Astrocyte of the hippocampus (primary cell): ENCODE measurements at places on chromosomes 5 and 9.

GRCh38 chr9:34374905-34375552 is 1.7 kb downstream of the MYORG start:
- DNase-seq = no peak

GRCh38 chr5:59008816-59009473 is 426.1 kb downstream of the RAB3C start:
- DNase-seq = no peak

DNA sequence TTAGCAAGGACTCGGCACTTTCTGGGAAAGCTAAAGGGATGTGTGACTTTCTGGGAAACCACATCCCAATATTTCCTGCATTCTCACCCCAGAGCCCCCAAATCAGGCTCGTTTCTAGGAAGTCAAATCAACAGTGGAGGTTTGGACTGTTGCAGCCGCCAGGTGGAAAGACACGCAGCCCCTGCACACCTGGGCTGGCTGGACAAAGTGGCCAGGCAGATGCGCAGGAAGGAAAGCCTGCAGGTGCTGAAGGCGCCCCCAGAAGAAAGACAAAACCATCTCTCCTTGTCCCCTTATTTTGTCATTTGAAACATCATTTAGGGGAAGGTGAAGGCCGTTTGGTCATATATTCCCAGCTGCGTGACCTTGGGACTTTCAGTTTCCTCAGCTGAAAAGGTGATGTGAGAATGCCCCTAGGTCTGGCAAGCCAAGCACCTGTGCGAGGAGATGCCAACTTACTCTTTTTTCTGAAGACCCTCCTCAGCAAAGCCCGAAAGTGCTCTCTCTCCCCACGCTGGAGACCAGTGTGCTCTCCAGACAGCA is 97.9 kb upstream of the CPEB4 start:
- DNase-seq = no peak

DNA sequence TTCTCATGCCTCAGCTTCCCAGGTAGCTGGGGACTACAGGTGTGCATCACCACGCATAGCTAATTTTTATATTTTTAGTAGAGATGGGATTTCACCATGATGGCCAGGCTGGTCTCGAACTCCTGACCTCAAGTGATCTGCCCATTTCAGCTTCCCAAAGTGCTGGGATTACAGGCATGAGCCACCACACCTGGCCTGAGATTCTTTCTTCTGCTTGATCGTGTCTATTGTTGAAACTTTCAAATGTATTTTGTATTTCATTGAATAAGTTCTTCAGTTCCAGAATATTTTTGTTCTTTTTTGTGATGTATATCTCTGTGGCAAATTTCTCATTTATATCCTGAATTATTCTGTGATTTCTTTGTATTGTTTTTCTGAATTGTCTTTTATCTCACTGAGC is 1063.3 kb upstream of the WWC1 start:
- no peak for DNase-seq

DNA sequence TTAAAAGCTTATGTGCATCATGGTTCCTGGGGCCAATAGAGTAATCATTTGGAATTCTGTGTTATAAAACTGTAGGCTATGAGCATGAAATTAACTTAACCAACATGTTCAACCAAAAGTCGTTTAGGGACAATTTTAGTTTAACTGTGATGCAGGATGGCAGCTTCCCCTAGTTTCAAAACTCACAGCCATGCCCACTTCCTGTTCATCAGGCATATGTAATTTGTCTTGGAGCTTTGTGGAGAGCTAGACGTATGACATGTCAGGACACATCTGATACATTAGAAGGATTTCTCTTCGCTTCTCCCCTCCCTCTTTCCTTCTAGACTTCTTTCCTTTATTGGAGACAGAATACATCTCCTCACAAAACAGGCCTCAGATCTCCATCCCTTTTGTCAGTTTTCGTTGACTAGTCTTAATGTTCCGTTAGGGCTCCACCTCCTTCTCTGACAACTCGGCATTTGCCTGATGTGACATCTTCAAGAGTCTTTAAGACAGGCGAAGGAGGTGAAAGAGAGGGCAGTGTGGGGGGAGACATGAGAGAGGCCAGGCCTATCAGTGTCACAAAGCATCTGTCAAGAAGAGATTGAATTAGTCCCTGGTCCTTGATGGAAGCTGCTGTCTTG is 176.0 kb downstream of the MSX2 start:
- no peak for DNase-seq

DNA sequence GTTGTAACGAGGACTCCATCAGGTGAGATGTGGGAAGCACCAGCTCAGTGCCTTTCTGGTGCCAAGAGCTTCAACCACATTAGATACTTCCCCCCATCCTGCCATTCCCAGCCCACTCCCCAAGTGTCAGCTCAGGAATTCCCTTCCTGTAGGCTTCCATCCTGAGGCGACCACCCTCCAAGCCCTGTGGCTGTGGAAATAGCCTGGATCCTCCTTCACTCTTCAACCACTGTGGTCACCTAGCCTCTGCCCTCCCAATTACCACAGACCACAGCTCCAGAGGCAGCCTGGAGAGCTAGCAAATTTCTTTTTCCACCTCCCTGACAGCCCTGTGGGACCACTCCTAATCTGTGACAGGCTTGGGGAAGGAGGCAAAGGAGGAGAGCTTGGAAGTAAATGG is 219.8 kb upstream of the MAP3K1 start:
- DNase-seq = peak; percentile 67

- DNase-seq = no peak
Measured at GRCh38 chr9:34636791-34637355, 714 bp downstream of the SIGMAR1 start.

GRCh38 chr5:176959051-176959450 is 47.5 kb downstream of the UIMC1 start:
- peak; percentile 20 for DNase-seq

DNA sequence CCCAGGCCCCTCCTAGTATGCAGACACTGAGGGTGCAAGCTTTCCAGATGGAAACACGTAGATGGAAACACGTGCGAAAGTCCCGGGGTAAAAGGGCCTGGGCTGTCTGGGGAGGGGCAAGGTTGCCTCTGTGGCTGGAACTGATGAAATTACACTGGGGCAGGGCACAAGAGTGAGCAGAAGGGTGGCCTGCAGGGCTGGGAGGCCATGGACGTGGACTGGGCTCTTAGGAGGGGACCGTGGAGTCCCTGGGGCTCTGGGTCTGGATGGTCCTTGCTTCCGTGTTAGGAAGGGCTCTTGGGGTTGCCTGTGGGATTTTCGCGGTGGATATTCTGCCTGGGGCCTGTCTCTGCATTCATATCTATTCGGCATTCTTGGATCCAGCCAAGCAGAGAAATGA is 63.3 kb downstream of the IRX1 start:
- no peak for DNase-seq

DNA sequence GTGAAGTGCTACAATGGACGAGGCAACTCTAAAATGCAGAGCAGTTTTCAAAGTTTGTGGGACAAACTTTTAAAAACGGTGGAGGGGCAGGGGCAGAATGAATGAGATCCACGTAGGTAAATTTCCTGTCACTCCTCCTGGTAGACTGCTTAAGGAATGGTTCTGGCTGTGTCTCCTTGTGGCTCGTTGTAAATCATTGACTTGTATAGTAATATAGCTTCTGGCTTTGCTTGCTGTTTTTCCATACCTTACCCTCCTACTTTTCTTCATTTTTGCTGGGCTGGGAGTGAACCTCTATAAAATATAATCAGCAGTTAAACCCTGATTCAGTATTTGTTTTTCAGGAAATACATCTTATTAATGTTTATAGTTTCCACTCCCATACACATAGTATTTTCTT is 235.7 kb downstream of the TUSC1 start:
- no peak for DNase-seq

DNA sequence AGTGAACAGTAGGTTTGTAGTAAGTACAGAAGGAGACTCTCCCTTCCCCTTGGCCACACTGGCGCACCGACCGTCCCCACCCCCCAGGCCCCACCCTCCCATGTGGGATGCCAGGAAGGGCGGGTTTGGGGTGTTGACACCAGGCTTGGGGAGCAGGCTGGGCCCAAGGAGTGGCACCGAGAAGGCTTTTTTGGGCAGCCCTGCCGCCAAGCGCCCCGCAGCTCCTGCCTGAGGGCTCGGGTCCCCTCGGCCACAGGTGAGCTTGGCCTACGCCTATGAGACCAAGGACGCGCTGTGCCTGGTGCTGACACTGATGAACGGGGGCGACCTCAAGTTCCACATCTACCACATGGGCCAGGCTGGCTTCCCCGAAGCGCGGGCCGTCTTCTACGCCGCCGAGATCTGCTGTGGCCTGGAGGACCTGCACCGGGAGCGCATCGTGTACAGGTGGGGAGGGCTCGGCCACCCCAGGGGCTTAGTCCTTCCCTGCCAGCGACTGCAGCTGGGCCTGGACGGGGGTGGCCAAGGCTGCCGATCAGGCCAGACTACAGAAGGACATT is 7.3 kb downstream of the GRK6 start:
- DNase-seq = no peak

GRCh38 chr5:17860660-17861315 is 226.5 kb downstream of the TAF11L14 start:
- no peak for DNase-seq

DNA sequence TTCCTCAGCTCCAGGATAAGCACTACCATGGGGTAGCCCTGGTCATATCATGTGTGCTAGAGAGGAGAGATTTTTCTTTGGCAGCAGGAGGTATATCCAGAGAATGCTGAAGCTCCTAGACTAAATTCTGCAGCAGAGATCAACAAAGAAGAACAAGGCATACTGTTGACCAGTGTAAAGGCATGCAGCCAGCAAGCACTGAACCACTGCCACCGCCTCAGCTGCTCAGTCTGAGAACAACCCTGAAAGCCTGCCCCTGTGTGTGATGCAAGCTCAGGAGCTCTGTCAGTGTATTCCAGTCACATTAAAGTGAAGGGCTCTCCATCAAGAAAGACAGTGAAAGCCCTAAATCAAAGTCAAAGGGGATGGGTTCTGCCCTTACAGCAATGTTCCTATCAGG is 439.5 kb upstream of the CD180 start:
- DNase-seq = peak; percentile 43

- peak; percentile 4 for DNase-seq
Measured at GRCh38 chr5:15421921-15422412, 78.0 kb upstream of the FBXL7 start.

DNA sequence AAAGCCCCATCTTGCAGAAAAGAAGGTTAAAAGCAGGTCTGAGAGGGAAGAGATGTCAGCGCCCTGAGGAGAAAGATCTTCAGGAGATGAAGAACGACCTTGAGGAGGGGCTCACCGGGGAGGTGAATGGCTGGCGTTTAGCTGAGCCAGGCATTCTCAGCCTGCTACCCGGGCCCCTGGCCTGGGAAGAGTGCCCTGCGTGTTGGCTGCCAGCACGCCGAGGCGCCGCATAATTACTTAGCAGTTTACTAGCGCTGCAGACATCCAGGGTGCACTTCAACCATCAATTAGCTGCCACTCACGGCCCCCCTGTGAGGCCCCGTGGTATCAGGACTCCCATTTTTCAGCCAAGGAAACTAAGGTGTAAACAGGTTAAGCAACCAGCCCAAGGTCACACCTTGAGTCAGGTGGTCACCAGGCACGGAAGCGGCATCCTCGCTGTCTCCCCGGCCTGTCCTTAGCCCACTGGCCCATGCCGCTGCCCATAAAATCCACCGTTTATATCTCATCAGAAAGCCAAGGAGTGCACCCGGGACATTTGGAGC is 551.9 kb downstream of the BNC2 start:
- no peak for DNase-seq

DNA sequence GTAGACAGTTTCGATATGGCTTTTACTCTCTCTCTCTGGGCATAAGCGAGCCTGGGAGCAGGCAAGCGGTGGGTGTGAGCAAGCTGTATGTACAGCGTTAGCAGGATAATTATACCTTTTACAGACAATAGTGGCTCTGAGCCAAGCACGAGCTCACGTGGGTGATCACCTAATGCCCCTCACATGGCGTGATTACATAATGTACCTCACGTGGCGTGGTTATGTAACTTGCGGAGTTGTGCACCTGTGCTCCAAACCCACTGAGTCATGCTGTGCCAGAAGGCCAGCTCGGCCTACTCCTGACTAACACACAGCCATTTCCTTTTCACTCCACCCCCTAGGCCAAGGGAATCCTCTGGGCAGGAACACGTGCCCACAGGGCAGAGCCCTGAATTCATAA is 797.2 kb downstream of the EFNA5 start:
- DNase-seq = no peak
